ENCODE measurements at places on chromosomes 7 and 10.

GRCh38 chr10:114874827-114875411, 53.3 kb downstream of the FHIP2A start:
- DNase-seq: no peak

DNA sequence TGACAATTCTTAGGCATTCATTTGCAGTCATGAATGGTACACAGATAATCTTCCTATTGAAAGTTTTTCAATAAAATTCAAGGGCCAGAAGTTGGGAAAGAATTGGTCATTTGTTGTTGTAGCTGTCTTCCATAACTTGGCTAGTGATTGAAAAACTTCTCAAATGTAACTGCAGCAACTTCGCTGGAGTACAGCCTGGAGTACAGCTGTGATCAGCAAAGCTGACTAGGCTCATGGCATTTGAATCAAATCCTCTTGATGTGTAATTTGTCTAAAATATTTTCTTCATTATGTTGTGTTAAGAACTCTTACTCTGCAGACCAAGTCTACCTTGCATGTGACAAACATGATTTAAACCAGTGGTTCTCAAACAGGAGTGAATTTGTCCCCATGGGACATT, 226.5 kb upstream of the STEAP1 start:
- no peak for DNase-seq

GRCh38 chr7:80902716-80903308, 16.0 kb downstream of the SEMA3C start:
- DNase-seq: no peak

DNA sequence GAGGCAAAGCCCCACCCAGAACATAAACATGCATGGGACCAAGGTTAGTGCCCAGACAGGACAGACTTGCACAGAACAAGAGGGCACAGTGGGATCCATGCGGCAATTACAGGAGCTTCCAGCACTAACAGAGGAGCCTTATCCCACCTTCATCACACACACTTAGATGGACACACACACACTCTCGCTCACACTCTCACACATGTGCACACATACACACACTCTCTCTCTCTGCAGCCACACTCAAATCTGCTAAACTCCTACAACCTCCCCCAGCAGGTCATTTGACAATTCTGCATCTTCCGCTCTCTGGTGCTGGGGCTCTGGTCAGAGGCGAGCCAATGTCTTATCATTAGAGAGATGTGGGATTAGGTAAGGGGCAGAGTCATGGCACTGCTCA, 120.5 kb downstream of the UBE2H start:
- DNase-seq: no peak

DNA sequence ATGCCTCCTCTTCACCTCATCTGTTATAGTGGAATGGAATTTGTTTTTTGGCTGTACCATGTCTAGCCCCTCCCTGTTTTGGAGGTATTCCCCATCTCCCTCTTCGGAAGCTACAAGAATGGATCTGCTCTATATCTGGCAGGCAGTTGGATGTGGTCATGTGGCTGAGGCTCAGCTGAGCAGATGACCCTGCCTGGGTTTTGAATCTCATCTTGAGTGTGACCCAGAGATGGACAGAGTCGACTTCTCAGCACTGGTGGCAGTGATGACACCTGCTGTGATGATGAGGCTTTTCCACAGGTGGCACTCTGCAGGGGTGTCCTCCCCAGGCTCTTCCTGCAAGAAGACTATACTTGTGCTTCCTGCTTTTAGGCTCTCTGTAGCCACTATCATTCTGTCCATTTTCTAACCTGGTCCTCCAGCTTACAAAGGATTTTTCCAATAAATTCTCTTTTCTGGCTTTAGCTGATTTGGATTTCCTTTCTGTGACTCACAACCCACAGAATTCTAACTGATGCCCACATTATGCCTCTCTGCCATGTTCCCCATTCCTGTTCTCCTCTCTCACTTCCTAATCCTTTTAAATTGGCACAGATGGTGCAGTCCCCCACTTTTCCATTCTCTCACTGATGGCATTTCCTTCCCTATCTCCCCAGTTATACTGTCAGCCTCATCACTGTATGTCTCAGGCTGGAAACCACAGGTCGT, 7.5 kb upstream of the ARHGAP22 start:
- no peak for DNase-seq

DNA sequence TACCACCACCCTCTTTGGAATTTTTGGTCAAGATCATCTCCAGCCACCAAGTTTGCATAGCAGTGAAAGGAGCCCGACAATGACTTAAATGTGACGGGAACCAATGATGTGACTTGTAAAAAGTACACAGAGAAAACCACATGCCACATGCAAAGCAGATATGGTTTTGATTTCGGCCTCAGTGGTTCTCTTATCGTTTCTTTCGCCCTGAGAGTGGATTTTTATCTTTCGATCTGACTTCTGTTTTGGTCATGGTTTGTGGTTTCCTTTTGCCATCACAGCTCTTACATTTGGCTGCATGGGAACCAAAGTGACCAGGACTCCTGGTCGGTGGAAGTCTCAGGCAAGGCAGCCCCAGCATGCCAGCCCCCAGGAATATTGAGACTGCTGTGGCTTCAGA, 31.5 kb downstream of the TCF7L2 start:
- DNase-seq: no peak

DNA sequence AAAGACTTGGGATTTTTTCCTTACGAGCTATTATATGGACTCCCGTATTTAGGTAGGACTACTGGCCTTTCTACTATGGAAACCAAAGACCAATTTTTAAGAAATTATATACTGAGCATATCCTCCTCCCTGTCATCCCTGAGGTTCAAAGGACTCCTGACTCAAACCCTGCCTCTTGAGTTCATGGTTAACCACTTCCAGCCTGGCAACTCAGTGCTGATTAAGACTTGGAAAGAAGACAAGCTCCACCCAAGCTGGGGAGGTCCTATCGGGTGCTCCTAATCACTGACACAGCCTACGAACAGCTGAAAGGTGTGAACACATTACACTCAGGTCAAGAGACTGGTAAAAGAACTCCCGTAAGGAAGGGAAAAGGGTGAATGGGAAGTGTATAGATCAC, 66.8 kb downstream of the LYZL2 start:
- DNase-seq: no peak

GRCh38 chr7:108079648-108080591, 50.2 kb downstream of the LAMB4 start:
- no peak for DNase-seq

DNA sequence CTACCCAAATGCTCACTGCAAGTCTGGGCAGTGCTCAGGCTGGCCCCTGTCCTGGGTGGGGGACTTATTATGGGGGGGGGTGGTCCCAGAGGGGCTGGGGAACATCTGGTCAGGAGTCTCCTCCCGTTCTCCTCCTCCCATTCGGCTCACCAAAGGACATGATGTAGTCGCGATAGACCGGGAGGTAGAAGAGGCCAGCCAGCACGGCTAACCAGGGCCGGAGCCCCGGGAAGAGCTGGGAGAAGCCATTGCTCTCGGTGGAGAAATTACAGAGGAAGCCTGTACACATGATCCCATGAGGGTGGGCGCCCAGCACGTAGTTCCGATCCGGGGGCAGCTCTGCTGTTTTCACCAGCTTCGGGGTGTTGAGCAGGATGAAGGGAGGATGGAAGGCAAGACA, 2.4 kb downstream of the MOGAT3 start:
- DNase-seq: no peak

- DNase-seq: no peak
These were observed 155.3 kb upstream of the ZMIZ1 start for GRCh38 chr10:78913219-78914059.

DNA sequence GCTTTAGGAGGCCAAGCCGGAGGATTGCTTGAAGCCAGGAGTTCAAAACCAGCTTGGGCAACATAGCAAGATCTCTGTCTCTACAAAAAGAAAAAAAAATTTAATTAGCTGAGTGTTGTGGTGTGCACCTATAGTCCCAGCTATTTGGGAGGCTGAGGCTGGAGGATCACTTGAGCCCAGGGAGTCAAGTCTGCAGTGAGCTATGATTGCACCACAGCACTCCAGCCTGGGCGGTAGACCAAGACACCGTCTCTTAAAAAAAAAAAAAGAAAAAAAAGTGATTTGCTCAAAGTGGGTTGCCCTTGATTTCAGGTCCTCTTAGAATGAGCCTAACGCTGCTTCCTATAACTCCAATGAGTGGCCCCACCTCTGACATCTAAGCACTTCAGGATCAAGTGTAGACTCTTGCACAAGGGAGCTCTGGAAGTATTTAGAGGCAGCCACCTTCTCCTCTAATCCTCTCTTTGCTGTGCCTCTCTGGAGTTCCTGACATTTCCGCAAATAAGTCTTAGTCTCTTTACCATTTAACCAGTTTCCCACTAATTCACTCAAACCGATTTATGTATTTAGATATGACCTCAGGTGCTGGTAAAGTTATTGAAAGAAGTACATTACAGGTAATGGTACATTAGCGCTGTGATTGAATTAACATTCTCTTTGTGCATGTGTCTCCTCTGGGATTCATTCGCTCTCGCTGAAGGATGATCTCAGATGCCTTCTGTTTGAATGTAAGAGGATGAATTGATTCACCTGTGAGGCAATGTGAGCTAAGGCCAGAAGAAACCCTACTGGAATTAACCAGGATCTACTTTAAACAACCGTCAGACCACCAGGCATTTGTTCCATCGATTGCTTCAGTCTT, 60.8 kb upstream of the CELF2 start:
- no peak for DNase-seq

- DNase-seq: no peak
These were observed 6.0 kb downstream of the COL13A1 start for GRCh38 chr10:69807696-69808095.

- DNase-seq: no peak
These were observed 484.0 kb upstream of the GALNT17 start for GRCh38 chr7:70647801-70648498.

DNA sequence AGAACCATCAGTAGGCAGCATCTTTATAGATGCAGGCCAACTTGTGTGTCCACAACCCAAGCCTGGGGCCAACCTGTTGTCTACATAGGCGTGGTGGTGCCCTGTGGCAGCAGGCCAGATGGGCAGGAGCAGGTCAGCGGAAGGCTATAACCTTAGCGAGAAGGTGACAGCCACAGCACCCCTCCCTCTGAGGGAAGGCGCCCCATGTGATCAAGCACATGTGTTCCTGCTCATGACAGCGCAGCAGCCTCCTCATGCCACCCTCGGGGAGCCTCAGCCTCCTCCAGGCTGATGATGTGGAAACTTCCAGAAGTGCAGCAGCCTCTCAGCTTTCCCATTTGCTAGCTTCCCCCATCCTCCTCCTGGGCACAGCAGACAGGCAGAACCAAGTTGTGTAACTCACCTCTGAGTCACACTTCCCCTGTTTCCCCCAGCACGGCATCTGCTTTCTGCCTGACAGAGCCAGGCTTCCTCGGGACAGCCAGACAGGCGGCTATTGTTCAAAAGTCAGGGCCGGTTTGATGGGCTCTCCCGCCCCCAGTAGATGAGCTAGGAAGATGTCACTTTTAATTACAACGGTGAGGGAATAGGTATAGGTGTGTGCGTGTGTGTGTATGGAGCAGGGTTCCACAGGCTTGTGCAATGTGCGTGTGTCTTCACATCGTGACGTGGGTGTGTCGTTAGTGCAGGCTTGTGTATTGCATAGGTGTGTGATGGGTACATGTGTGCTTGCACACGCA, 312.0 kb upstream of the ZMIZ1 start:
- no peak for DNase-seq

GRCh38 chr7:138126928-138127327, 50.7 kb downstream of the AKR1D1 start:
- no peak for DNase-seq

- no peak for DNase-seq
These were observed 1.2 kb upstream of the ADD3 start for GRCh38 chr10:110006358-110007160.

GRCh38 chr7:84091318-84091717, 103.3 kb downstream of the SEMA3A start:
- DNase-seq: no peak

DNA sequence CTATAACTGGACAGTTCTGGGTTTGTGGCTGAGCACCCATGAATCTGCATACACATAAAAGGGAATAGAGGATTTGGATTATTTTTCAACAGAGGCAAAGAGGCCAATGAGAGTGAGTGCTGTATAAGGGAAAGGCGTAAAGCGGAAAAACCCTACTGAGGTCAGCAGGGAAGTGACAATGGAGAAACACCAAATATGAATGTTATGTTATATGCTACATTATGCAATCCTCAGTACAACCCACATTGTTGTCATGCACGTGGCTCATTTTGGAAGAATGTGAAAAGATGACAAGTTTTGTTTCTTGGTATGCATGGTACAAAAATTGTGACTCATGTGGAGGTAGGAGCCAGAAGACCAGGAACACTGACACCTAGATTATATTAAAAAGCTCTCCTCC, 113.6 kb upstream of the AMPH start:
- DNase-seq: no peak

- DNase-seq: no peak
These were observed 22.0 kb upstream of the SRRM3 start for GRCh38 chr7:76179686-76180085.
